ENCODE measurements at places on chromosomes 3 and 15. TPM values are rescaled to one million over a fixed set of nuclear protein-coding genes. Genes with fewer than 3 reads are reported as not detected.

DNA sequence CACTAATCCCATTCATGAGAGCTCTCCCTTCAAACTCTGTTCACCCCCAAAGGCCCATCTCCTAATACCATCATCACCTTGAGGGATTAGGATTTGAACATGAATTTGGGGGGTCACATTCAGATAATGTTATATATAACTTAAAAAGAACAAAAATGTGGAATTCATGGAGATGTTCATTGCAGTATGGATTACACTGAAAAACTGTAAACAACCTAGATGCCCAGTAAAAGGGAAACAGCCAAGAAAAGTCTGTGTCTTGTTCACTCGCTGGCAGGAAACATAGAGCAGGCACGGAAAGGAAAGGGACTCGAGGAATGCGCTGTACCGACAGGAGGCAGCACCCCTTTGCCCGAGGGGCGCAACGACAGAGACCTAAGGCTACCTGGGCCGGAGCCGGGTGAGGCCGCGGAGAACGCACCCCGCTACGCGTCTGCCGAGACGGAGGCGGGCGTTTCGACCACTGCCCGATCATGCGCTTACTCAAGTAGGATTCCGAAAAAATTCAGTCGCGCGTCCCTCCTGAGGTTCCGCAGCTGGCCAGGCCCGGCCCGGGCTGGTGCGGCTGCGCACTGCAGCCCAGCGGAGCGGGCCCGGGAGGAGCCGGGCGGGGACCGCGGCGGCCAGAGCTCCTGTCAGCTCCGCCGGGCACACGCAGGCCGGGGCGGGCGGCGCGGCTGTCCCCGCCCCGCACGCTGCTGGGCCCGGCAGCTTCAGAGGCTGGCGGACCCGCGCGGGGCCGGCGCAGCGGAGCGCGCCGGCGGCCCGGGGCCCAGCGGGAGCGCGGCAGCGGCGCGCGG is 862 bp upstream of the MAN2A2 start:
- H3K4me3 ChIP-seq: peak overlapping the region; percentile 79
- peak; percentile 69 for DNase-seq
- H3K4me1 ChIP-seq: peaks cover 44% of the 10 kb centered on the region
- peaks cover 33% of the 10 kb centered on the region for H3K36me3 ChIP-seq
- no peaks in the 10 kb centered on the region for H3K27me3 ChIP-seq

DNA sequence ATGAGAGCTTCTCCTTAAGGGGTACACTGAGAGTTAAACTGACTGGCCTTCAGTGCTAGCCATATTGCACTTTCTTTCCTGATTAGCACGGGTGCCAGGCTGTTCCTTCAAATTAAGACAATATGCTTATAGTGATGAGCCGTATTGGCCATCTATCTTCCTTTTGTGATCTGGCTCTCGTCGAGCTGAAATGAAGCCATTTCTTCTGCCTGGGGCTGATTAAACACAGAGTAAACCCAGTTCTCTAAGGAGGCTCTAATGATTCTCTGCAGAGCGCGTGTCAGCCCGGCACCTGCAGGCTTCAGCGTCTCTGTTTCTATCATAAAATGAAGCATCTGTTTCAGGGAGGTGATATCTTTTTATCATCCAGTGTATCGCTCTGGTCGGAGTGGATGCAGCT is 107.5 kb upstream of the NR2F2 start:
- no peaks in the 10 kb centered on the region for H3K27me3 ChIP-seq
- no peak overlapping the region for H3K27ac ChIP-seq
- DNase-seq: no peak
- H3K4me1 ChIP-seq: no peaks in the 10 kb centered on the region
- H3K4me3 ChIP-seq: no peak overlapping the region

DNA sequence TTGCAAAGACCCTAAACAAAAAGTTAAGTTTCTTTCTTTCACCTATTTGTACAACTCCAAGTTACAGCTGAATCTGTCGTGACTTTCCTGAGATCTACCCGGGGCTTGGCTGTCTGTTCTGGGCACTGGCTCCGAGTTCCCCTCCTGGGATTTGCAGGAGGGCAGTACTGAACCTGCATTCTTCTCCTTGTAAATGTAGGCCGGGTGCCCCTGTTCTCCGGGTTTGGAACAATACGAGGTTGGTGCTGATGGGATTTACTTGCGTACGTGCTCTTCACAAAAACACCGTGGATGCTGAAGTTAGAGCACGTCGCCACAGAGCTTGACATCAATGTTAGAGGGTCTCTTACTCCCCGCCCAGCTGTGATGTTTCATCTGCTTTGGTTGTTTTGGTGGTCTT is 48.1 kb downstream of the KLHL25 start:
- H3K27me3 ChIP-seq: no peaks in the 10 kb centered on the region
- H3K27ac ChIP-seq: no peak overlapping the region
- no peak for DNase-seq
- H3K4me1 ChIP-seq: no peaks in the 10 kb centered on the region
- peaks cover 36% of the 10 kb centered on the region for H3K36me3 ChIP-seq
- no peak overlapping the region for H3K4me3 ChIP-seq

DNA sequence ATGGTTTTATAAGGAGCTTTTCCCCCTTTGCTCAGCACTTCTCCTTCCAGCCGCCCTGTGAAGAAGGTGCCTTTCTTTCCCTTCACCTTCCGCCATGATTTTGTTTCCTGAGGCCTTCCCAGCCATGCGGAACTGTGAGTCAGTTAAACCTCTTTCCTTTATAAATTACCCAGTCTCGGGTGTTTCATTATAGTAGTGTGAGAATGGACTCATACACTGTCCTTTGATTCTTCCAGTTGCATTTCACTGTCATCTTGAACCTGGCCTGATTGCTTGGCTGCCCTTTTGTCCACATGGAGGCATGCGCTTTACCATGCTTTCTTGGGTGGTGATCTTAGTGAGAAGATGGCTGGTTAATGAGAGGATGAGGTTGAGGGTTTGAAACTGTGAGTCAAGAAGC is 23.2 kb downstream of the USP13 start:
- H3K4me3 ChIP-seq: no peak overlapping the region
- no peak overlapping the region for H3K27ac ChIP-seq
- H3K4me1 ChIP-seq: no peaks in the 10 kb centered on the region

- H3K27me3 ChIP-seq: no peaks in the 10 kb centered on the region
- DNase-seq: no peak
- H3K4me1 ChIP-seq: no peaks in the 10 kb centered on the region
These were observed 96.2 kb upstream of the ARHGEF26 start for GRCh38 chr3:154025007-154025406.

GRCh38 chr15:76349301-76350070 is 12.9 kb downstream of the ISL2 start:
- DNase-seq: no peak
- H3K36me3 ChIP-seq: peaks cover 2% of the 10 kb centered on the region
- H3K27ac ChIP-seq: no peak overlapping the region
- no peak overlapping the region for H3K4me3 ChIP-seq
- H3K27me3 ChIP-seq: peaks cover 45% of the 10 kb centered on the region

GRCh38 chr3:192867645-192868044 is 50.0 kb downstream of the MB21D2 start:
- no peak for DNase-seq
- H3K4me1 ChIP-seq: peaks cover 47% of the 10 kb centered on the region
- H3K27ac ChIP-seq: peak overlapping the region; percentile 5
- H3K36me3 ChIP-seq: peaks cover 19% of the 10 kb centered on the region
- H3K27me3 ChIP-seq: no peaks in the 10 kb centered on the region

- H3K36me3 ChIP-seq: peaks cover 25% of the 10 kb centered on the region
- H3K27ac ChIP-seq: no peak overlapping the region
- no peaks in the 10 kb centered on the region for H3K27me3 ChIP-seq
- no peak overlapping the region for H3K4me3 ChIP-seq
These were observed 14.2 kb downstream of the OXNAD1 start for GRCh38 chr3:16279010-16279801.

GRCh38 chr15:49135342-49135857 is 20.0 kb downstream of the COPS2 start:
- H3K27me3 ChIP-seq: no peaks in the 10 kb centered on the region
- no peak overlapping the region for H3K4me3 ChIP-seq

- no peak overlapping the region for H3K4me3 ChIP-seq
- H3K36me3 ChIP-seq: peaks cover 4% of the 10 kb centered on the region
- no peak for DNase-seq
- peaks cover 2% of the 10 kb centered on the region for H3K27me3 ChIP-seq
- H3K27ac ChIP-seq: no peak overlapping the region
These were observed 10.9 kb upstream of the IDH2 start for GRCh38 chr15:90113166-90113565.

DNA sequence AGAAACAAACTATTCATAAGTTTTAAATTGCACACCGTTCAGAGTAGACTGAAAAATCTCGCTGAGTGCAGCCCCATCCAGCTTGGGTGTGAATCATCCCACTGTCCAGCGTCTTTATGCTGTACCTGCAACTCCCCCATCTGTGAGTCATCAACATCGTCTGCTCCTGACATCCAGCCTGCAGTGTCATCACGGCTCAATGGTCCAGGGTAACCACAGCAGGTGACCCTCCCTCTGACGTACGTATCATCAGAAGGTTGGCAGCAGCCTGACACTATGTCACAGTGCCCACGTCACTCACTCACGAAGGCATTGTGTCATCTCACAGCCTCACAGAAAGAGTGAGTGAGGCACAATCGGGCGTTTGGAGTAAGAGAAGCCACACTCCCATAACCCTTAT is 65.2 kb downstream of the TPRA1 start:
- H3K4me3 ChIP-seq: no peak overlapping the region
- peaks cover 13% of the 10 kb centered on the region for H3K27me3 ChIP-seq
- no peak for DNase-seq
- no peaks in the 10 kb centered on the region for H3K36me3 ChIP-seq
- no peaks in the 10 kb centered on the region for H3K4me1 ChIP-seq
- H3K27ac ChIP-seq: no peak overlapping the region

DNA sequence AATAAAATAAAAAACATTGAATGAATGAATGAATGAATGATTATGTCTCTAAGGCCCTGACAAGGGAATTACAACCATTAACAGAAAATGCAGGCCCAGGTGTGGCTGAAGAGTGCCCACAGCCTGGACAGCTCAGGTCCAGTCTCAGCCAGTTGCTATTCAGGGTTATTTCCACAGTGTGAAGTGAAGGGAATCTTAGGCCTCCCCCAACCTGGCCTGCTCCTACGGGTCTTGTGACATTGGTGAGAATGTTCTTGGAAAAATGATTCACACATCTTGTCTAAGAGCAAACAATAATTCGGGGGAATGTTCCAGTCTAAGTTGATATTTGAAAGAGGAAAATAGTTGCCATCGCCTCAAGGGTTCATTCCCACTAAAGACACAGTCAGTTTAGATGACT is 37.0 kb downstream of the MINDY4B start:
- no peak for DNase-seq
- H3K27ac ChIP-seq: no peak overlapping the region
- no peaks in the 10 kb centered on the region for H3K36me3 ChIP-seq
- peaks cover 11% of the 10 kb centered on the region for H3K4me1 ChIP-seq
- no peak overlapping the region for H3K4me3 ChIP-seq

DNA sequence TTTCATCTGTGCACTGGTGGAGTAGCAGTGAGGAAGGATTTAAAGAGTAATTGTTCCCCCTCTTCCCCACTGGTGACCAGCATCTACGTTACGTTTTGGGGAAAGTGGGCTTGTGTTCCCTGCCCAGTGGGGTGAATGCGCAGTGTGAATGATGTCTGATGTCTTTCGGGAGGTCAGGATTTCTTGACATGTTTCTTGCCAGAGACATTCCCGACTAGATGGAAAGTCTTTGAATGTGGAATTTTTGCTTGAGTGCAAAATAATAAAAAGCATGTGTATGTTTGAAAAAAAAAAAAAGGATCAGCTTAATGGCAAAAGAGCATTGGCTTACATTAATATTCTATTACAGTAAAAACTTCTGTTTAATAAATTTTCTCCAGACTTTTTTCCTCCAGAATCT is 632.2 kb downstream of the FOXP1 start:
- DNase-seq: no peak
- H3K27me3 ChIP-seq: peaks cover 4% of the 10 kb centered on the region
- no peak overlapping the region for H3K27ac ChIP-seq
- H3K4me1 ChIP-seq: no peaks in the 10 kb centered on the region

GRCh38 chr3:21185816-21186314 is 565.1 kb downstream of the ZNF385D start:
- no peaks in the 10 kb centered on the region for H3K27me3 ChIP-seq
- H3K36me3 ChIP-seq: no peaks in the 10 kb centered on the region
- no peak for DNase-seq

DNA sequence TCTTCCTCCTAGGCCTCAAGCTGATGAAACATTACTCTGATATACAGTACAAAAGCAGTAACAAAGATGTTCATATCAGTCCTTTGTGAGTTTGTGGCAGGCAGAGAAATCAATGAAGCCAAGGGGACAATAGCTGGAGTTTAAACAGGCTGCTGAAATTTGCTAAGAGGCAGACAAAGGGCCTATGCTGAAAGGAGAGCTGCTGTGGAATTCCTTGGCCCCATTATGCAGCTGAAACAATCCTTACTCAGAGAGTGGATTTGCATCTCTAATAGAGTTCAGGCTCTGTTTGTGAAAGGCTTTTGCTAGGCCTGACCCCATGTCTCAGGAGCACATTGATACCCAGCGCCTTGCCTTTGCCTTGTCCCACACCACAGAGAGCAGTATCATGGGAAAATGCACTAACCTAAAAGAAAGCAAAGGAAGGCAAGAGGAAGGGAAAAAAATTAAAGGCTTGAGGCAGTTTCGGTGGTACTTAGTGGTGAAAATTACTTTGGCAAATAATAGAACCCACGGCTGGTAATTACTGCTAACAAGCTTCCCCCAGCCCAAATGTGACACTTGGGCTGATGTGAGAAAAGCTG is 195.0 kb upstream of the EPHA3 start:
- no peaks in the 10 kb centered on the region for H3K36me3 ChIP-seq
- no peaks in the 10 kb centered on the region for H3K4me1 ChIP-seq
- no peak overlapping the region for H3K27ac ChIP-seq
- no peak overlapping the region for H3K4me3 ChIP-seq
- no peak for DNase-seq

Gene CILP
- total RNA-seq: not detected

Gene SPTSSB
- total RNA-seq: not detected

Gene CYP1A2
- not detected for total RNA-seq

Gene KIF7
- total RNA-seq: 2.4 TPM

Gene ROPN1
- total RNA-seq: not detected

Gene CSPG5
- total RNA-seq: 1.4 TPM
